ENCODE measurements at places on chromosomes 16 and 17.
A peak's percentile ranks its signal among the peaks of the same experiment; 100 is the strongest.

- DNase-seq, result no peak
These were observed 4.3 kb downstream of the ALDOA start for GRCh38 chr16:30069611-30070462.

GRCh38 chr17:13350466-13350865 lies 251.3 kb downstream of the HS3ST3A1 start:
- no peak for DNase-seq

DNA sequence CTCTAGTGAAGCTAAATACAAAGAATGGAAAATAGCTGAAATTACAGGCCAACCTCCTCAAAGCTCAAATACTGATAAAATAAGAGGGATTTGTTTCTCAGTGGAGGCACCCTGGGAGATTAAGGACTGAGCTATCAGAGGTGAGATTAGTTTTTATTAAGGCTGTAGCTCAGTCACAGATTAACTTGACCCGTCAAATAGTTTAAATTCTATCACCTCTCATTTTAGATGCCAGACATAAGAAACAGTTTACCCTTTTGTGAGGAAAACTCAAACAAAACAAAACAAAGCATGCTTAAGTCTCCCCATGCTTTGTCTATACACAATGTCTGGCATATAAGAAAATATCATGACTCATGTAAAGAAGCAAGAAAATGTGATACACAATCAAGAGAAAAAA lies 208.3 kb upstream of the PMFBP1 start:
- DNase-seq, result no peak

DNA sequence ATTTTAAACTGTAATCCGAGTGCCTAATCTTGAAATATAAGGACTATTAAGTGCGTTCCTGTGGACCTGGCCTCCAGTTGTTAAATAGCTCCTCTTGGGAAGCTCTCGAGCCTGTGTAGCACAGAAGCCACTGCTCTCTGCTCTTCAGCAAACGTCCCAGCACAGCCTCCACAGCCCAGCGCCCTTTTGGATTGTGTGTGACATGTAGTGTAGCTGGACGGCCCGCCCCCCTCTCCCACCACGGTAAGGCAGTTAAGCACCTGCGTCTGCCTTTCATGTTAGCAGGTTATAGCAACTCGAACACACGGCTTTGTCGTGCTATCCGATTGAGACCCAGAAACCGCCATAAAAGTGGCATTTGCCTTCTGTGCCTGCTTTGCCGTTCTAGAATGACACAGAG lies 79.2 kb upstream of the CHMP6 start:
- DNase-seq, result no peak

GRCh38 chr16:55830658-55831294 lies 2.1 kb downstream of the CES1 start:
- DNase-seq, result no peak

GRCh38 chr17:9383826-9384225 lies 191.8 kb downstream of the STX8 start:
- no peak for DNase-seq

GRCh38 chr17:78785663-78786057 lies 3.6 kb upstream of the CYTH1 start:
- no peak for DNase-seq

- DNase-seq, result no peak
These were observed 16.8 kb upstream of the USP43 start for GRCh38 chr17:9628509-9628908.

DNA sequence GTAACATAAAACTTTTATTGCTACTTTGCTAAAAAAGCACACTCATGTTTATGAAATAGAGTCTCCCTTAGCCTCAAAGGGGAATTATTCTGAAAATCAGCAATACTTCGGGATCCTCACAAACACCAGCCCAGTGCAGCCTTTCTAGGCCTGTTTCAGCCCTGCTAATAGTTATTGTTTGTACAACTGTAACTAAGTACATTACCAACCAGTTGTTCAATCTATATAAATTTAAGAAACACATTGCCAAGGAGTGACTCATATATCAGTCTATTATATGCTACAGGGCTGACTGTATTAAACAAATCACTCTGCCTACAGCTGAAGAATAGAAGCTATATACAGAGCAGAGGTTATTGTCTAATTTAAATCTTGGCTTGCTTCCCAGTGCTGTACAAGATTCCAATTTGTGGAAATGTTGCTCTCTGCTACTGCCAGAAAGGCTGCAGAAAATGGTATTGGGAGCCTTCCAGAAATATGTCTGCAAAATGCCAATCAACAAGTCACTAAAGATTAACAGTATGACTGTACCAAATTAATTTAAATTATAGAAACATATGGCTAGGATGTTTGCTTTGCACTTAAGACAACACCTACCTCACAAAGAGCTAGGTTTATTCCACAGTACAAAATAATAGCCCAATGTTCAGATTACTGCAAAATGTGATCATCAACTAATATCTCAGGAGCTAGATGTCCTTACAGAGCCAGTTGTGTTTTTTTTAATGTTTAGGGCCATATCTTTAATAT lies 49.7 kb downstream of the TOX3 start:
- peak; percentile 41 for DNase-seq

DNA sequence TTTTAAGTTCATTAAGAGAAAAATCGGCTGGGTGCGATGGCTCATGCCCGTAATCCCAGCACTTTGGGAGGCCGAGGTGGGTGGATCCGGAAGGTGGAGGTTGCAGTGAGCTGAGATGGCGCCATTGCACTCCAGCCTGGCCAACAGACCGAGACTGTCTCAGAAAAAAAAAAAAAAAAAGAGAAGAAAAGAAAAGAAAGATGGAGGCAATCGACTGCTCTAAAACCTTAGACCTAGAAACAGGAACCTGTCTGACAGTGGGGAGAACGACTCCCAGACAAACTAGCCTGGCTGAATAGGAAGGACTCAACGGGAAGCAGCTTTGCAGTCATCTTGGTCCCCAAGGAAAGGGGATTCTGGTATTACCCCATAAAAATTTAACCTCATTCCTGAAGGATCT lies 13.7 kb downstream of the MRC2 start:
- no peak for DNase-seq

- no peak for DNase-seq
These were observed 15.0 kb downstream of the CA5A start for GRCh38 chr16:87921236-87921773.
